ENCODE measurements at places on chromosomes 1 and 21.

GRCh38 chr1:152842556-152842955, at the start of gene LCE6A:
TSS of gene LCE6A (plus strand) at chr1:152842856. CDS start at chr1:152843521, 665 bp downstream.
- DNase-seq, result no peak

DNA sequence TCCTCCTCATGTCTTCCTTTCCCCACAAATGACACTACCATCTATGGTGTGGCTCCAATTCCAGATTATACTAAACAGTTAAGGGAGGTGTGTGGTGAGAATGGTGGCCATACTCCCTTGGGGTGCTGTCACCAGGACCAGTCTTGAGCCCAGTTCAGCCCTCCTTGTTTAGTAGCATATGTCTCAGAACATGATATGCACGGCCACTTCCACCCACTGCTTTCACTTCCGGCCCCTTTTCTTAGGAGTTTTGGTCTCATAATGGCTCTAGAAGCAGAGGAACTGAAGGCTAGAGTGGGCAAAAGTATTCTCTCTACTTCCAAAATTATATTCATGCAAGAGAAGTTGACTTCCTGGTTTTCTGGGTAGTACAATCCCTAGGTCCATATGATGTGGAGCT, 45.3 kb upstream of the CACNA1E start:
- no peak for DNase-seq

- no peak for DNase-seq
Observed at GRCh38 chr1:58803858-58804257, 20.0 kb upstream of the JUN start.

DNA sequence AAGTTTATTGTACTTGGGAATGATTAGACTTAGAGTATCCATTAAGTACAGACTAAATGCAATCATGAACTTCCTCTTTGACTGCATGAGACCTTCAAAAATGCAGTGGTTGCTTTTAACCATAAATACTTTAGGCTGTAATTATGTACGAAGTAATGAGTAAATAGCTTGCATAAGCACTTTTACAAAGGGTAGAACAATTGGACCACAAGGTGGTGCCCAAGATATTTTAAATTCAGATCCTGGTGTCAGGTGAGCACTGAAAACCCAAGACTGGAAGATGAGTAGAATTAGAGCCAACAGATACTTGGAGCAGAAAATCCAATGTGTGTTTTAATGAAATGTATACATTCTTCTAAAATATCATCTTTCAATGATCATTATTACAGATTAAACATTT, 43.4 kb upstream of the RHOU start:
- DNase-seq, result no peak

DNA sequence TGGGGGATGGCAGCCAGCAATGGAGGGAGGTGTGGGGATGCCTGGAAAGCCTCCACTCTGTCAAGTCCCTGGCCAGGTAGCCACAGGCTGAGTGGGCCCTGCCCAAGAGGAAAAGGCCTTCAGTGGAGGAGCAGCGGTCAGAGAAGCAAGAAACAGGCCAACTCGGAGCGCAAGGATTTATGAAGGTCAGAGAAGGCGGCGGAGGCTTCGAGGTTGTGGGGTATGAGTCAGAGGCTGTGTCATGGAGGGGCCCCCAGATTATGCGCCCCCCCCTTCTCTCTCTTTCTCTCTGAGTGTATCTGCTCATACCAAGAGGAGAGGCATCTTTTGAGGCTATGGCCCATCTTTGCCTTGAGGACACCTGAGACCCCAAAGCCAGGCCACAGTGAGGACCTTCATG, 99.5 kb downstream of the CASZ1 start:
- DNase-seq, result no peak

DNA sequence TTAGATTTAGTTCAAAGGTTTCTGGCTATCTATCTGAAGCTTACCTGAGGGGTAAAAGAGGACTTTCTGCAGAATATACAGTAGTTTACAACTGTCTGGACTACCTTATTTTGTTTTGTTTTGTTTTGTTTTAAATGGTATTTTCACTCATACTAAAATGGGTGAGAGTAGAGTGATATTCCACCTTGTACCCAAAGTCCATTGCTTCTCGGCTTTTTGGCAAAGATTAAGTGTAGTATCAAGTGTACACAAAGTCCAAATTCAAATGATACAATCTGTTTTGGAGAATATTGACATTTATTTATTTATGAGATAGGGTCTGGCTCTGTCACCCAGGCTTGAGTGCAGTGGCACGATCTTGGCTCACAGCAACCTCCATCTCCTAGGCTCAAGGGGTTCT, 11.7 kb upstream of the SMG7 start:
- DNase-seq, result no peak

DNA sequence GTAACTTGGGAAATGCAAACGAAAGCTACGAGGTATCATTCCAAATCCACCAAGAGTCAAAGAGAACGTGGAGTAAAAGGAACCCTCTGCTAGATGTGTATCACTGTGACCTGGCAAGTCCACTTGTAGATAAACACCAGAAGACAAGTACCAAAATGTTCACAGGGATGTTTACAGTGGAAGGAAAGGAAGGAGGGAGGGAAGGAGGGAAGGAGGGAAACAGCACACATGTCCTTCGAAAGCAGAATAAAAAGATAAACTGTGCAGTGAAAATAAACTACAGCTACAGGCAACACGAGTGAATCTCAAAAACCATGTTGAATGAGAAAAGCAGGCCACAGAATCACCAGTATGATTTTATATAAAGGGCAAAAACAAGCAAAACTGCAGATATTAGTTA, 59.9 kb downstream of the TP53BP2 start:
- DNase-seq, result no peak

GRCh38 chr1:215517441-215517891, 49.6 kb upstream of the KCTD3 start:
- DNase-seq, result no peak

DNA sequence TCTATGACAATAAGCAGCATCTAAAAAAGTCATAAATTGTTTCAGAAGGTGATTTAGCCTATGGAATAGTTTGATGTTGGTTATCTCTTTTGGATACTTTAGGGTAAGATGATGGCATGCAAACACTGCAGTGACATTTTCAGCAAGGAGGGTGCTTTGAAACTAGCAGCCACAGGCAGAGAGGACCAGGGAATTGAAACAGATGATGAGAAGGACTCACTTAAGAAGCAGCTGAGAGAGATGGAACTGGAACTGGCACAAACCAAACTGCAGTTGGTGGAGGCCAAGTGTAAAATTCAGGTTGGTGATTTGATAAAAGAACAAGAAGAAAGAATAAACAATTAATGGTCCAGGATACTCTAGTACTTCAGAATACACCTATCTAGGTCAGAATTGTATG, 11.2 kb upstream of the CACYBP start:
- no peak for DNase-seq

DNA sequence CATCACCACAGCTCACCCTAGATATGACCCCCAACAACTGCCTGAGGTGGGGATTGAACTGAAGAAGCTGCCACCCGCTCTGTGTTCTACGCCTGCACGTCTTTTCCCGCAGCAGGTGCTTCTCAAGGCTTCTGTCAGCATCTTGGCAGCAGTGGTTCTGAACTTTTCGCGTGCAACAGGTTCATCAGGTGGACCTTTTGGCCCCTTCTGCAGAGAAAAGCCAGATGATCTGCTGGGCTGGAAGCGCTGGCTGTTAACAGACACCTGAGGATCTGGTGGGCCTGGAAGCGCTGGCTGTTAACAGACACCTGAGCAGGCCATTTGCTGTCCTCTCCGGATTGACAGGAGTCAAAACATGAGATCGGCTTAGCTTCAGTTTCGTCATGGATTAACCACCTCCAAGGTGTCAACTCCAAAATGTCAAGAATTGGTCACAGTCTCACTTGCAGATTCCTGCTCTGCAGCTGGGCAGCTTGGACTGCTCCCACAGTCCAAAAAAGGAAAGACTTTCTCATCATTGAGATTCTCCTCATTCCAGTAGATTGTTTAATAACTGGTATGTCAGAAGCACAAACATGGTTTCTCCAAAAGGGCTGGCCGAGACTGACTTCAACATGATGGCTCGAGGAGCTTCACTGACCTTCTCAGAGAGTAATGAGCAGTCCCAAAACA, 4.7 kb downstream of the C1orf174 start:
- no peak for DNase-seq

DNA sequence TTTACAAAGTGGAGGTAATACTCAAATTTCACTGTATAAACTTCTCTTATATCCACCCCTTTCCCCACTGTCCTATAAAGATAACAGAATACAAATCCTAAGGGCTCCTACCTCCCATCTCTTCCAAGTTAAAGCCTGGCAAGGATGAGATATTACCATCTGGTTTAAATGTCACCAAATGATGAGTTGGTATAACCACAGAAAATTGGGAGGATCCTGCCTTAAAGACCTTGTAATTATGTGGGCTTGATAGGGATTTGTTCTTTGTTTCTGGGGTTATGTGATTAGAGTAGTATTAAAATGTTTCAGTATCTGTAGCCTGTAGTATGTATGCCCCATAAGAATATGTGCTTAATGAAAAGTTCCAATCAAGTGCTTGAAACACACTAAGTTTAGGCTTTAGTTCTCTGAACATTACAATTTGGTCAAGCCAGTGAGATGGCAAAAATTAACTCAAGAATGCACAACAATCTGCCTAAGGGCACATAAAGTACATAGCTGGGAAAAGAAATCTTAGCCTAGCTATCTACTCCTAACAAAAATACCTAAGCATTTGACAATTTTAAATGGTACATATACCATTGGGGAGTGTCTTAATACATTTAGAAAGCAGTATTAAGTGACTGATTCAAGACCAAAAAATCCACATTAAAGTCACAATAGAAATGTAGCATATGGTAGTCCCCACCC, 14.0 kb downstream of the KDM5B start:
- no peak for DNase-seq

DNA sequence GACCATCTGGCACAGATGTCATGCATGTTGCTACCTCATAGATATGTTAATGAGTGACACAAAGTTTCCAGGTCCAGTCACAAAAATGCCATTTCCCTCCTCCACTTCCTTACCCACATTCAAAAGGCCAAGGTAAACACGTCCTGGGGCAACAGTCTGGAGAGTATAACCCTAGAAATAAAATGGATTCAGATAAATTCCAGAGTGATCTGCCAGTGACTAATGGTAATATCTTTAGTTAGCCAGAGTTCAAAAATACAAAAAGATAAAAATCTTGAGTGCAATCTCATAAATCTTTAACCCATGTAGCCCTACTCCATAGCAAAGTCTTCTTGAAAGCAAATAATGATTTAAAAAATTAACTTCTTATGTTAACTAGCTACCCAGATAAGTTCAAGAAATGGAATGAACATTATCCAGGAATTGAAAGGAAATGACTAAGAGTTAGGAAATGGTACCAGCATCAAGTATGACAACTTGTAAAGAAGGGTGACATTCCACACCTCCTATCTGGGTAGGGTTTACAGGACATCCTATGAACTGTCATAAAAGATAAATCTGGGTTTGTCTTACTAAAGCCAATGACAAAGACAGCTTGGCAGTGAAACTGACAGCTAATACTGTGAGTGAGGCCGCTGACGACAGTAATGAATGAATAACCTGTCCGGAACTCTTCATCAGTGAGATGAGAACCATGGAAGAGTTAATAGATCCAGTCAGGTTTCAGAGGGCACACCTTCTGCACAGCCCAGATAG, 18.1 kb downstream of the RGS2 start:
- DNase-seq, result no peak

- no peak for DNase-seq
Observed at GRCh38 chr1:121522061-121522759, 337.4 kb downstream of the SRGAP2C start.

DNA sequence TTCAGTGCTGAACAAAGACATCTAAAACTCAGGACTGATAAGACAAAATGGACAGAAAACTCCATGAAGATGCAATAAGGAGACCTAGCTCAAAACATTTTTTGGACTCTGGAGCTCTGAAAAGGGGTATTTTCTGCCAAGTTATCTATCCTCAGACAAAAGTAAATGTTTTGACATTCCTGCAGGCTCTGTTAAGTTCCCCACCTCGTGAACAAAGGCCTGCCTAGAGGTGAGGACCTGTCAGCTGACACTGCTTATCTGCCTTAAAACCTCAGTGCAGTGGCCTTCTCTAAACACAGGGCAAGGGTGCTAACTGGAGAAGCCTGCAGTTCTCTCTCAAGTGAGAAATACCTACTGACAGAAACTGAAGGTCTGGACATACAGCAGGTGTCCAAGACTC, 41.1 kb downstream of the COLGALT2 start:
- DNase-seq, result no peak

GRCh38 chr1:52602856-52603600, 857 bp downstream of the GPX7 start:
- DNase-seq, result no peak

DNA sequence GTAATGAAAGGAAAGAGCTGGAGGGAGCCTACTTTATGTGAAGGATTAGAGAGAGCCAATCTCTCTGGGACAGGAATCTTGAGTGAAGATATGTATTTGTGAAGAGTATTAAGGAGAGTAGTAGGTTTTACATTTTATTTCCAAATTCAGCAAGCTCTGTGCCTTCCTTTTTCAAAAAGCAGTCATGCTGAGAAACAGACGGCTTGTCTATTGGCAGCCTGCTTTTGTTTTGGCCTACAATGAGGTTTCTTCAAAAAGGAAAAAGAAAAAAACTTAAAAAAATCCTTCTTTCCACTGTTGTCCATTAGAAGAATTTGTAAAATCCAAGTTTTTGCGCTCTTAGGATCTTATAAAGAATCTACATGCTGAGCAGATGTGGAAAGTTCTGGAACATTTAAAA, 103.6 kb upstream of the PTGFR start:
- no peak for DNase-seq

DNA sequence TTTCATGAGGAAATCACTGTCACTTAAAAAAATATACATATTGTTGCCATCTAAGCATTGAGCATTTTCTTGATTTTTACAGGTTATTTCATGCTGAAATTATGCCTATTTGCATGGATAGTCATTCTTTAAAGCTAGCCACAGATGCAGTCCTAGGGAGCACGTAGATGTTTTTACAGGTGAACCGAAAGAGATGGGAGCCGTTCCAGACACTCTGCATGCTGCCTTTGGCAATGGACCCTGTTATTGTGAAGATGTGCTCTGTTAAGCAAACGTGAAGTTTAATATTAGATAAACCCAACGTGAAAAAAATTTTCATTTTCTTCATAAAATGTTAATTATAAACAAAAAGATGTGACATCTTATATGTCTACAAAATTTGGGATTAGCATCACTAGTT, 7.1 kb downstream of the PROX1 start:
- DNase-seq, result no peak

DNA sequence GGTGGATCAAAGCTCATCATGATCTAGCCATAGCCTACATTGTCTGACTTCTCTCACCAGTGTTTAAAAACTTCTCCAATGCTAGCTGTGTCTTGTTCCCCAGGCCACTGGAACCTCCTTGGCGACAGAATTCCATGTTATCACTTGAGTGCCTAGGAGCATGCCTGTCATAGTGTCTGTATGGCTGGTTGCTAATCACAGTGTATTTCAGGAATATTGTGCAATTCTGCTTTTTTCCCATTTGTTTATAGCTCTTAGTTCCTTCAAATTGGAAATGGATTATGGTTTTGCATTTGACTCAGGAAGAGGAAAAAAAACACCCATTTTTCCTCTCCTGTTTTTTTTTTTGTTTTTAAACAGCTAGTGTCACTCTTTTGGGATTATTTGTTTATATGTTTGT, 25.5 kb downstream of the ROR1 start:
- no peak for DNase-seq
